ENCODE measurements at places on chromosomes 11 and 22. TPM values are rescaled to one million over a fixed set of nuclear protein-coding genes. Genes with fewer than 3 reads are reported as not detected.

- DNase-seq, result no peak
- no peak overlapping the region for H3K27ac ChIP-seq
- H3K36me3 ChIP-seq, result peaks cover 7% of the 10 kb centered on the region
- H3K4me1 ChIP-seq, result peaks cover 12% of the 10 kb centered on the region
- H3K27me3 ChIP-seq, result peaks cover 3% of the 10 kb centered on the region
Observed at GRCh38 chr22:36135306-36135980, 25.1 kb downstream of the APOL3 start.

DNA sequence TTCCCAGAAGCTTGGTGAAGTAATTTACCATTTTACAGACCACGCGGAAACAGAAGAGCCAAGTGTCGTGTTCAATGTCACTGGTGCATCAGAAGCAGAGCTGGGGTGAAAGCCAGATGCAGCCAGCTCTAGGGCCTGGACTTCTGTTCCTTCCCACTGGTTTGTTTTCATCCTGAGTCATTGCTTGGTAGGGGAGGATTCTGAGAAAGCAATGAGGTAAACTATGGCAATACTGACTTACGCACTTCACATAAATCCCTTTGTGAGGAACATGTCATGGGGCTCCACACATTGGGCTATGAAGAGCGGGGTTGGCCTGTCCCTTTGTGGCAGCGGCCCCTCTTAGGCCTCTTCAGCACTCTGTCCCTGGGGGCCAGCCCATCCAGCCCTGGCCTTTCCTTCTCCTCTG is 52.4 kb upstream of the RBFOX2 start:
- no peaks in the 10 kb centered on the region for H3K36me3 ChIP-seq
- no peak overlapping the region for H3K27ac ChIP-seq
- no peak overlapping the region for H3K4me3 ChIP-seq
- H3K4me1 ChIP-seq, result no peaks in the 10 kb centered on the region
- H3K27me3 ChIP-seq, result peaks cover 4% of the 10 kb centered on the region
- no peak for DNase-seq

DNA sequence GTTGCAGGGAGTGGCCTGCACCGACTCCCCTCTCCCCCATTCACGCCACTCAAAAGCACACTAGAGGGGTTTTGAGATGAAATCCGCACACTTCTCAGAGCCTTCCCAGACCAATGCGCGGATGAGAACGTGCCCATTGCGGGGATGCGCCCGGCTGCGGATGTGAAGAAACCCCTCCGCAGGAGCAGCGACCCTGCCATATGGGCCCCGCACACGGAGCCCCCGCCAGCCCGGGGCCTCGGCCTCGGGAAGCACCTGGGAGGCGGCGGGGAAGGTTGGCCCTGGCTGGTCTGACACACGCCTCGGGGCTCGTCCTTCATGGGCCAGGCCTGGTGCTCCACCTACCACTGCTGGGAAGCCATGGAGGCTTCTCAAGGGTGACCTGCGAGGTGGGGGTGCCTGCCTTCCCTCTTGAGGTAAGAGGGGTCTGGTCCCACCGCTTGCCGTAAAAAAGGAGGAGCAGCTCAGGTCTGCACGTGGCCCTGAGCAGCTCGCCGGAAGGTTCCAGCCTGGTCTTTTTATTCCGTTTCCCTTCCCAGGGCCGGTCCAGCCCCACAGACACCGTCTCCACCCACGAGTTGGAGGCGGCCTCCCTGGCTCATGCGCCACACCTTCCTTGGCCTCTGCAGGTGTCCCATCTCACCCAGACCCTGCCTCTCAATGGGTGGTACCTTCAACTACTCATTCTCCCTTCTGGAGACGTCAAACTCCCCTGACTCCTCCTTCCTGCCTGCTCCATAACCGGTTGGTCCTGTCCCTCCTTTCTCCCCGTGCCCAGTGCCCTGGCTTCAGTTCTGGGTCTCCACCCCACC is 39.4 kb downstream of the TRMU start:
- DNase-seq, result no peak
- no peaks in the 10 kb centered on the region for H3K36me3 ChIP-seq
- H3K4me1 ChIP-seq, result peaks cover 5% of the 10 kb centered on the region
- H3K27me3 ChIP-seq, result peaks cover 14% of the 10 kb centered on the region

GRCh38 chr11:31492320-31492913 is 17.0 kb downstream of the IMMP1L start:
- peaks cover 6% of the 10 kb centered on the region for H3K4me1 ChIP-seq
- no peaks in the 10 kb centered on the region for H3K27me3 ChIP-seq
- peak overlapping the region; percentile 18 for H3K27ac ChIP-seq

GRCh38 chr11:94129512-94130297 is 1.1 kb downstream of the PANX1 start:
- H3K27ac ChIP-seq, result no peak overlapping the region
- no peaks in the 10 kb centered on the region for H3K27me3 ChIP-seq
- DNase-seq, result peak; percentile 26
- no peak overlapping the region for H3K4me3 ChIP-seq

GRCh38 chr11:113248702-113249490 is 65.5 kb upstream of the TTC12 start:
- no peaks in the 10 kb centered on the region for H3K36me3 ChIP-seq
- peaks cover 14% of the 10 kb centered on the region for H3K4me1 ChIP-seq
- no peak for DNase-seq
- H3K4me3 ChIP-seq, result no peak overlapping the region
- H3K27ac ChIP-seq, result peak overlapping the region; percentile 6

DNA sequence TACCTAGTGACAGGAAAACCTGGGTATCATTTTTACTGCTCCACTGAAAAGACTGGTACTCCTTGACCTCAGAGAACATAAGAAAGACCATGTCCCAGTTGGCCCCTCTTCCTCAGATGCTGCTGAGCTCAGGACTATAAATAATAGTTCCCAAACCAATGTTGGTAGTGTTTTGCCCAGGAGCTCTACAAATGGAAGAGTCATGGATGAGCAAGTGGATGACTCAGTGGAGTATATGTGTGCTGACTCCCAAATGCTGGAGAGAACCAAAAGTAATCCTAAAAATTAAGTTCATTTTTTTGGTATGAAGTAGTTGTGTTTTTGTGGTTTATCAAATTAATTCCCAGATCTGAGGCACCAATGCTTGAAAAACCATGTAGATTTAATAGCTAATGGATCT is 482.0 kb downstream of the KCNA4 start:
- H3K27ac ChIP-seq, result no peak overlapping the region
- DNase-seq, result no peak
- H3K4me1 ChIP-seq, result no peaks in the 10 kb centered on the region
- no peaks in the 10 kb centered on the region for H3K36me3 ChIP-seq
- H3K27me3 ChIP-seq, result no peaks in the 10 kb centered on the region

DNA sequence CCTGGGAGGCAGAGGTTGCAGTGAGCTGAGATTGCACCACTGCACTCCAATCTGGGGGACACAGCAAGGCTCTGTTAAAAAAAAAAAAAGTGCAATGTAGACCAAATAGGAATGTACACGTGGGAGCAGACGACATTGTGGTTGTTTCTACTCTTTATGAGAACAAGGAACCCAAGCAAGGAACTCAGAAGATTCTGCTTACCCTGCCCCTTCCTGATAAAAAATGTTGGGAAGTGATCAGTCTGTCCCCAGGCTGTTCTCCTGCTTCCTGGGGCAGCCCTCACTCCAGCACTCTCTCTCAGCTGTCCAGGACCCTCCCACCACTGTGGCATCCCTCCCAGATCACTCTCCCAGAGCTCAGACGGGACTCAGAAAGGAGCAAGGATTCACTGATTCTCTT is 31.8 kb downstream of the SLCO2B1 start:
- no peak overlapping the region for H3K27ac ChIP-seq
- H3K4me1 ChIP-seq, result no peaks in the 10 kb centered on the region
- H3K4me3 ChIP-seq, result no peak overlapping the region
- H3K27me3 ChIP-seq, result peaks cover 23% of the 10 kb centered on the region

DNA sequence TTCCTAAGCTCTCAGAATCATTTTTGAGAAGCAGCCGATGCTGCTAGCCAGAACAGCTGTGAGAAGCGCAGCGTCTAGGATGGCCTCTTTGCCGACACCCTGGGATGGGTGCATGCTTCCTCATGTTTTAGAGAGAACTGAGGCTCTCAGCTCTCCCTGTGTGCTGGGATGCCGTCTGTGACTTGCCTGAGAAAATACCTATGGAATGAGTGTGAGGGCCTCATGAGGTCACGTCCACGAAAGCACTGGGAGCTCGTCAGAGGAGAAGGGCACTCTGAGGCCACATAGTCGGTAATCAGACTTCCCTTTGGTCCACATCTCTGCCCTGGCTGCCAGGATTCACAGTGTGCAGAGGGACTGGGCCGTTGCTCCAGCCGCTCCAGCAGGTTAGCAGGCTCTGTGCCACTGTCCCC is 54.7 kb downstream of the MICAL3 start:
- no peak for DNase-seq
- no peaks in the 10 kb centered on the region for H3K36me3 ChIP-seq
- H3K27me3 ChIP-seq, result no peaks in the 10 kb centered on the region
- peaks cover under 1% of the 10 kb centered on the region for H3K4me1 ChIP-seq
- no peak overlapping the region for H3K27ac ChIP-seq

Gene MMP8
- not detected for total RNA-seq

Gene FAM111B
- 54.9 TPM for total RNA-seq

Gene RASD2
- not detected for total RNA-seq

Gene PRDM10
- total RNA-seq, result 13.6 TPM

Gene CCDC87
- 0.29 TPM for total RNA-seq

Gene TMEM123
- total RNA-seq, result 206 TPM

Gene TOMM22
- total RNA-seq, result 156 TPM

All from activated T-helper 1 cell treated with anti-CD3 and anti-CD28 coated beads, Interleukin-12 subunit alpha, Interleukin-12 subunit beta, Interleukin-2, Interleukin-4 antibody, amounts not matched to agents 30 ng/mL and 10 ng/mL and 1 ng/mL, durations not matched to agents 14 hours and 24 hours and 36 hours (primary cell).